Common myeloid progenitor, CD34-positive (primary cell): ENCODE measurements at places on chromosomes 3 and 15.
A peak's percentile ranks its signal among the peaks of the same experiment; 100 is the strongest.

DNA sequence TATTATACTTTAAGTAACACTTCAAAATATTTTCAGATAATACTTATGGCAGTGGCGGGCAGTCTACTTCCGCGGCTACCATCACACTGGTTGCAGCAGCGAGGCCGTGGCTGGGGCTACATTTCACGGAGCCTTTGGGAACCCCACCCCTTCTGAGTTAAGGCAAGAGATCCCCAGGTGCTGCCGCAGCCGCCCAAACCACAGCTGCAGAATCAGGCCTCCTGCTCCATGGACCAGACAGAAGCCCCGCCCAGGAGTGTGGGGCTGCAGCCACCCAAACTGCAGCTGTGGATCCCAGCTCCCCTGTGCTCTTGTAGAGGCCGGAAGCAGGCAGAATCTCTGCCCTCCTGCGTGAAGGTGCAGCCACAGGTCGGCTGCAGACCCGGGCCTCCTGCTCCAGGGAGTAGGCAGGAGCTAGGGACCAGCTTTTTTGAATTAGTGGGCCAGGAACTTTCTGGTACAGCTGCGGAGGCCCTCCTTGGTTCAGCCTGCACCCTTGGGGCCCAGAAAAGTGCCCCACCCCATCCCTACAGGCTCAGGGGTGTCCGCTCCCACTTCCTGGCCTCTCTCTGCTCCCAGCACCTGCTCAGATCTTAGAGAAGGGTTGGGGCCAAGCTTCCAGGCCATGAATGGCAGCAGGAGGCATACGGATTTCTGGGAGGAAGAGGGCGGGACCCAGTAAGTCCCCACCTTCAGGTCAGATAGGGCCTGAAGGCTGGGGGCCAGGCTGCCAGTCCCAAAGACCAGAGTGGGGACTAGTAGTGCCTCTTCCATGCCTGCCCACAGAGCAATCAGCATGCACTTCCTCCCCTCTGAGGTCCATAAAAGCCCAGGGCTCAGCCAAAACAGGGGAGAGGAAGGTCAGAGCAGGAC, 1188.8 kb upstream of the CADM2 start:
- no peaks in the 10 kb centered on the region for H3K36me3 ChIP-seq
- no peak overlapping the region for H3K27ac ChIP-seq

DNA sequence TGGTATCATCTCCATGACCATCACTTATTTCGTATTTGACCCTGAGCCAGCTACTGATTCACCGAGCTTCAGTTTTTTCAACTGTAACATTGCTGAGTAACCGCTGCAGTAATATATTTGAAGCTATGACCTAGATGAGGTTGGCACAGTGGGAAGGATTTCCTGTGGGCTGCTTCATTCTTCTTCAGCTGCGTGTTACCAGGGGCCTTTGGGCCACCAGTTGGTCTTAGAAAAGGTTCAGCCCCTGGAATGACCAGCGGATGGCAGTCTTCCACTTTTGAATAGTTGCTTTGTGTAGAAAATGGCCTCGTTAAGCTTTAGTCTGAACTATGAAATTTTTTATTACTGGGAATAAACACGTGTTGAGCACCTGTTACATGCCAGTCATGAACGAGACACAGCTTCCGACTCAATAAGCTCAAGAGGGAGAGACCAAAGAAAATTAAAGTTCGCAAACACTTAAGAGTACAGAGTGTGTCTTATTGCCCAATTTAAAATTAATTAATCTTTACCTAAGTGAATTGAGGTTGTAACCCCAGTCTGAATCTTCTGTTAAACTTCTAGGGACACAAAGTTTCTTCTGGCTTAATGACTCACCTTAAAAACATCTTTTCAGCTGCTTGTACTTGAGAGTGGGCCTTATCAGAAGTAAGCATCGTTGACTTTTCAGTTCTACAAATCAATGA, 57.6 kb upstream of the NR2E3 start:
- H3K27me3 ChIP-seq, result no peaks in the 10 kb centered on the region
- peak; percentile 70 for DNase-seq
- no peak overlapping the region for H3K27ac ChIP-seq
- H3K36me3 ChIP-seq, result no peaks in the 10 kb centered on the region

DNA sequence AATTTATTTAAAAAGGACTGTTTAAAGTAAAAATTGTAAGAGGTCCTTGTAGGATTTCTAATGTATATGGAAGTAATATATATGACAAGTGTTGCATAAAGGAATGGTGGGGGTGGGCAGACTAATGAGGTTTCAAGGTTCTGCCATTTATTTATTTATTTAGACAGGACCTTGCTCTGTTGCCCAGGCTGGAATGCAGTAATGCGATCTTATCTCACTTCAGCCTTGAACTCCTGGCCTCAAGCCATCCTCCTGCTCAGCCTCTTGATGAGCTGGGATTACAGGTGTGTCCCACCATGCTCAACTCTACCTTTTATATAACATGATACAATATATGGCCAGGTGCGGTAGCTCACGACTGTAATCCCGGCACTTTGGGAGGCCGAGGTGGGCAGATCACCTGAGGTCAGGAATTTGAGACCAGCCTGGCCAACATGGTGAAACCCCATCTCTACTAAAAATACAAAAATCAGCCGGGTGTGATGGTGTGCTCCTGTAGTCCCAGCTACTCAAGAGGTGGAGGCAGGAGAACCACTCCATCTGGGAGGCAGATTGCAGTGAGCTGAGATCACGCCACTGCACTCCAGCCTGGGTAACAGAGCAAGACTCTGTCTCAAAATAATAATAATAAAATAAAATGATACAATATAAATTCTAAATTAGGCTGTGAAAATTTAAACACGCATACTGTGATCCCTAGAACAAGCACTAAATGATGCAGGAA, 33.8 kb upstream of the IGF2BP2 start:
- H3K27me3 ChIP-seq, result no peaks in the 10 kb centered on the region
- H3K4me3 ChIP-seq, result no peak overlapping the region
- H3K4me1 ChIP-seq, result no peaks in the 10 kb centered on the region
- H3K36me3 ChIP-seq, result no peaks in the 10 kb centered on the region

- no peak for DNase-seq
- no peak overlapping the region for H3K27ac ChIP-seq
- no peak overlapping the region for H3K4me3 ChIP-seq
- H3K4me1 ChIP-seq, result peaks cover 7% of the 10 kb centered on the region
Observed at GRCh38 chr3:171354706-171355582, 105.3 kb downstream of the TNIK start.

- H3K27ac ChIP-seq, result no peak overlapping the region
- H3K4me3 ChIP-seq, result no peak overlapping the region
- peak; percentile 69 for DNase-seq
- H3K36me3 ChIP-seq, result no peaks in the 10 kb centered on the region
Observed at GRCh38 chr3:108322352-108322751, 26.0 kb downstream of the HHLA2 start.

DNA sequence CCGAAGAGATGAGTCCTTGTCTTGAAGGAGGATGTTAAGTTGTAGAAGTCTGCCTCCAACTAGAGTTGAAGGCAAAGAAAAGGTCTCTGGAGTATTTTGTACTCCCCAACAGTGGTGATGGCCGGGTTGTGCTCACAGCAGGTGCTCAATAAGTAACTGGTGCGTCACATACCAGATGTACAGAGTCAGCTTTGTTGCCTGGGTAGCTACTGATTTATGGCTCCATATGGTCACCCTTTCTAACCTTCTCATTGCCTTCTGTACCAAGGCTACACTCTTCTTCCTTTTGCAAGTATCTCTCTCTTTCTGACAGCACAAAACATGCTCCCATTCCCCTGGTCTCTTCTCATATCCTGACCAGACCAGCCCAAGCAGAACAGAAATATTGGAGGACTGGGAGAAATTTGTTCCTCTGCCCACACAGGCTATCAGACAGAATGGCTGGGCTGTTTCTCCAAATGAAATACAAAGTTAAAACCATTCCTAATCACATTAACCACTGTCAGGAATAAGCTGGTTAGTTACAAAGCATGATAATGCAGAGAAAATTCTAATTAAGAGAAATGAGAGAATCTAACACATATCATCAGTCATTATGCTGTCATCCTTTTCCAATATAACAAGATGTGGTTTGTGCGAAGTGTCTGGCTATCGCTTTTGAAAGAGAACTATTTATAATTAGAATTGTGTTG, 150.1 kb upstream of the LRRN1 start:
- H3K4me3 ChIP-seq, result no peak overlapping the region
- no peaks in the 10 kb centered on the region for H3K36me3 ChIP-seq
- no peak overlapping the region for H3K27ac ChIP-seq

GRCh38 chr3:60801307-60801706, 449.9 kb downstream of the FHIT start:
- no peaks in the 10 kb centered on the region for H3K4me1 ChIP-seq
- no peak overlapping the region for H3K4me3 ChIP-seq
- no peak overlapping the region for H3K27ac ChIP-seq
- H3K36me3 ChIP-seq, result no peaks in the 10 kb centered on the region
- no peaks in the 10 kb centered on the region for H3K27me3 ChIP-seq

DNA sequence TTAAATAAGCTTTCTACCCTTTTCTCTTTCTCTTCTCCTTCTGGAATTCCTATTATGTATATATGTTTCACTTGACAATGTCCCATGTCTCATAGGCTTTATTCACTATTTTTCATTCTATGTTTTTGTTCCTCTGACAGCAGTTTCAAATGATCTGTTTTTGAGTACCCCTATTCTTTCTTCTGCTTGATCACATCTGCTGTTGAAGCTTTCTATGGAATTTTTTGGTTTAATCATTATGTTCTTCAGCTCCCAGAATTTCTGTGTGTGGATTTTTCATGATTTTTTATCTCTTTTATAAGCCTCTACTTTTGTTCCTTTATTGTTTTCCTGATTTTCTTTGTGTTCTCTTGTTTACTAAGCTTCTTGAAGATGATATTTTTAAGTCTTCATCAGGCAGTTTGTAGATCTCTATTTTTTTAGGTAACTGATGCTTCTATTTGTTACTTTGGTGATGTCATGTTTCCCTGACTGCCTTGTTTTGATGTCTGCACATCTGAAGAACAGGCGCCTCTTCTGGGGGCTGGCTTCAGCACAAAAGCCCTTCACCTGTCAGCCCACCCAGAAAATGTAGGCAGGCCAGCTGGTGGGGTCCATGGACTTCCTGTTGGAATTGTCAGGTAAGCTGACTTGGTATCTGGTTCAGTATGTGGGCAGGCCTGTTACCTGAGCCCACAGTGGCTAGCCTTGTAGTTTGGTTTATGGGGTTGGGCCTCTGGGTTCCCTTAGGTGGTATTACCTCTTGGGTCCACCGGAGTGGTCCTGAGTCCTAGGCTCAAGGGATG, 15.8 kb downstream of the FAM227B start:
- no peaks in the 10 kb centered on the region for H3K4me1 ChIP-seq
- no peak overlapping the region for H3K4me3 ChIP-seq
- H3K27me3 ChIP-seq, result no peaks in the 10 kb centered on the region
- no peak for DNase-seq

GRCh38 chr3:46405301-46406019, 1.4 kb downstream of the CCR5AS start:
- DNase-seq, result no peak
- no peaks in the 10 kb centered on the region for H3K36me3 ChIP-seq
- peaks cover 56% of the 10 kb centered on the region for H3K4me1 ChIP-seq
- no peak overlapping the region for H3K27ac ChIP-seq

DNA sequence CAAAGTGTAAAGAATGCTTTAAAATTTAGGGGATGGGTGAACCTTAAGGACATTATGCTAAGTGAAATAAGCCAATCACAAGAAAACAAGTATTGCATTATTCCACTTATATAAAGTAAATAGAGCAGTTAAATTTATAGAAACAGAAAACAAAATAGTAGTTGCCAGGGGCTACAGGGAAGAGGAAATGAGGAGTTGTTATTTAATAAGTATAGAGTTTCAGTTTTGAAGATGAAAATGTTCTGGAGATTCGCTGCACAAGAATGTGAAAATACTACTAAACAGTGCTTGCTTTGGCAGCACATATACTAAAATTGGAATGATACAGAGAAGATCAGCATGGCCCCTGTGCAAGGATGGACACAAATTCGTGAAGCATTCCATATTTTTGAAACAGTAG, 32.0 kb downstream of the DNAH12 start:
- no peak overlapping the region for H3K4me3 ChIP-seq
- no peaks in the 10 kb centered on the region for H3K36me3 ChIP-seq
- DNase-seq, result peak; percentile 52
- H3K27ac ChIP-seq, result no peak overlapping the region

- no peak for DNase-seq
- H3K36me3 ChIP-seq, result no peaks in the 10 kb centered on the region
- H3K27me3 ChIP-seq, result no peaks in the 10 kb centered on the region
Observed at GRCh38 chr3:101228441-101228840, 91.9 kb downstream of the IMPG2 start.

DNA sequence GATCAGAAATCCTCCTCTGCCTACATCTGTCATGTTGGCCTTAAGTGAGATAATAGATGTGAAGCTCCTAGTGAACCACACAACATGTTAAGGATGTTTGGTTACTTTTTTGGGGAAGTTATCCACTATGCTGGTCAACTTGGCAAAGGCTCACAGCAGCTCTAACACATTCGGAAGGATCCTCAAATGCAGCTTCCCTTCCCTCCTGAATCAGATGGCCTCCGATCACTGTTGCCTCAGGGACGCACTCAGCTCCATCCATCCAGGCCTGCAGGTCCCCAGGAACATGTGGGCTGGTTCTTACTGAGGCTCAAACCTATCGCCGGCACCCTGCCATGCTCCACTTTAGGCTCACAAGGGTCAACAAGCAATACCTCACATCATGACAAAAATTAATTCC, 67.9 kb downstream of the CORO2B start:
- H3K36me3 ChIP-seq, result no peaks in the 10 kb centered on the region
- H3K4me3 ChIP-seq, result no peak overlapping the region
- H3K27me3 ChIP-seq, result no peaks in the 10 kb centered on the region
- no peaks in the 10 kb centered on the region for H3K4me1 ChIP-seq
- DNase-seq, result no peak

GRCh38 chr3:143165211-143165610, 45.6 kb downstream of the CHST2 start:
- no peaks in the 10 kb centered on the region for H3K27me3 ChIP-seq
- no peaks in the 10 kb centered on the region for H3K36me3 ChIP-seq
- no peak overlapping the region for H3K27ac ChIP-seq
- no peak for DNase-seq

- H3K27me3 ChIP-seq, result no peaks in the 10 kb centered on the region
- H3K36me3 ChIP-seq, result no peaks in the 10 kb centered on the region
- H3K27ac ChIP-seq, result no peak overlapping the region
- no peak overlapping the region for H3K4me3 ChIP-seq
Observed at GRCh38 chr3:127835993-127836882, 13.9 kb upstream of the MGLL start.

- no peaks in the 10 kb centered on the region for H3K36me3 ChIP-seq
- H3K4me1 ChIP-seq, result peaks cover 14% of the 10 kb centered on the region
- no peaks in the 10 kb centered on the region for H3K27me3 ChIP-seq
Observed at GRCh38 chr3:38054499-38055001, 15.5 kb downstream of the DLEC1 start.

GRCh38 chr3:63245726-63246241, 32.3 kb upstream of the SYNPR start:
- H3K27ac ChIP-seq, result no peak overlapping the region
- no peak for DNase-seq
- no peaks in the 10 kb centered on the region for H3K27me3 ChIP-seq
- no peak overlapping the region for H3K4me3 ChIP-seq

DNA sequence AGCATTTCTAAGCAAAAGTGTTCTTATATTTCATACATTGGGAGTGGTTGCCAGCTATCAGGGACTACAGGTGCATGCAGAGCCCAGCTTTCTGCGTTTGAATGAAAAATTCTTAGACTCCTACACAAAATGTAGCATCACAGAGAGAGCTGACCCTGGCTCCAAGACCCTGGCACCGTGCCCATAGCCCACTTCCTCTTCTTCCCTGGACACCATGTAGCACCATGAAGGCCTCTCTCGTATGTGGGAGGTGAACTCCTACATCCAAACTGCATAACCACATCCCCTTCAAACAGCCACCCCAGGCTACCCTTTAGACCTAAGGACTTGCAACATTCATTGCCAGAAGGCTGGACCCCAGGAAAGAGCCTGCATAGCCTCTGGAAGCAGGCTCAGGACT, 35.8 kb upstream of the ATOSA start:
- no peak for DNase-seq
- no peaks in the 10 kb centered on the region for H3K36me3 ChIP-seq
- H3K4me3 ChIP-seq, result no peak overlapping the region
- H3K27ac ChIP-seq, result no peak overlapping the region
